ENCODE measurements at places on chromosomes 1 and 21.

- DNase-seq = no peak
These were observed 15.3 kb downstream of the AGPAT3 start for GRCh38 chr21:43880111-43880985.

DNA sequence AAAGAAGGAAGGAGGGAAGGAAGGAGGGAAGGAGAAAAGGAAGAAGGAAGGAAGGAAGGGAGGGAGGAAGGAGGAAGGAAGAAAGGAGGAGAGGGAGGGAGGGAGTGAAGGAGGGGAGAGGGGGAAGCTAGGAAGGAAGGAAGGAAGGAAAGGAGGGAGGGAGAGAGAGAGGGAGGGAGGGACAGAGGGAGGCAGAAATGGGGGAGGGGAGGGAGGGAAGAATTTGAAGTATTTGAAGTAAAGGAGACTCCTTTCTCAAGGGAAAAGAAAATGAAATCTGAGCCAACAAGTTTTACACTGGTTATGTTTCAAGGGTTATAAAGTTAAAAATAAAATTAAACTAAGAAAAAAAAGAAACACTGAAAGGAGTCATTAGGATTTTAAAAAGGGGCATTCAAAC, 431.4 kb downstream of the BRINP3 start:
- DNase-seq = no peak

DNA sequence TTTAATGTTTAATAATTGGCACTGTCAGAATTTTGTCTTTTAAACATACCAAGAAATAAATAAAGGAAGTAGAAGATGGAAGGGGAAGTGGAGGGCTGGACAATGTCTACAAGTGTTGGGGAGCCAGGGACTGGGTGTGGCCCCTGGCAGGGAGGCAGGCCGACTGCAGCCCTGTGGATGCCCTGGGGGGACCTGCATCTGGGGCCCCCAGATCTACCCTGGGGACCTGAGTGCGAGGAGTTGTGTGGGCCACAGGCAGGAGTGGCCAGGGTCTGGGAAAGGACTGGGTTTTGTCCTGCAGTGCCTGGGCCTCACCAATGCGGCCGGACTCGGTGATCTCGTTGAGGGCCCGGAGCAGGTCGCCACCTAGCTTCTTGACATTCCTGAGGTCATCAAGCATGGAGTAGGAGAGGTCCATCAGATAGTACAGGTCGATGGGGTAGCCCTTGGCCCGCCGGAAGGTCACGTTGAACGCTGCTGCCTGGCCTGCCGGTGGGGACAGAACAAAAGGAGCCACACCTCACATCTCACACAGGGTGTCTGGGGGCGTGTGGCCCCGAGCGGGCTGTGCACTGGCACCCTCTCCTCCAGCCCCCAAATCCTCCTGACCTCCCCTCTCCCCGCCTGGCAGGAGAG, 17.5 kb downstream of the ITGB2 start:
- DNase-seq = no peak

DNA sequence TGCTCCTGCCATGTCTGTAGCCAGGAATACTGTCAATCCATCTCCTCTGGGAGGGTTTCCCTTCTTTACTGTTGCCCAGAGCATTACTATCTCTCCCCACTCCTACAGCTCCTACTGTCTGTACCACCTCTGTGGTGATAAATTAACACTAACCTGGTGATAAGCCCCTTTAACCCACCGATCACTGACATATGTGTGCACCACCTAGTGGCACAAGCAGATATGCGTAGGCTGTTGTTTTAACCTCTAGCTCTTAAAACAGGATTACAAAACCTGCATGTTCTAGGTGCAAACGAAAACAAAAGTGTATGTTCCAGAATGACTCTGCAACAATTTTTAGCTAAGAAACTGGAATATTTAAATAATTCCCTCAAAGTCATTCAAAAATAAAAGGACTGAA, 93.9 kb upstream of the BEND5 start:
- no peak for DNase-seq

DNA sequence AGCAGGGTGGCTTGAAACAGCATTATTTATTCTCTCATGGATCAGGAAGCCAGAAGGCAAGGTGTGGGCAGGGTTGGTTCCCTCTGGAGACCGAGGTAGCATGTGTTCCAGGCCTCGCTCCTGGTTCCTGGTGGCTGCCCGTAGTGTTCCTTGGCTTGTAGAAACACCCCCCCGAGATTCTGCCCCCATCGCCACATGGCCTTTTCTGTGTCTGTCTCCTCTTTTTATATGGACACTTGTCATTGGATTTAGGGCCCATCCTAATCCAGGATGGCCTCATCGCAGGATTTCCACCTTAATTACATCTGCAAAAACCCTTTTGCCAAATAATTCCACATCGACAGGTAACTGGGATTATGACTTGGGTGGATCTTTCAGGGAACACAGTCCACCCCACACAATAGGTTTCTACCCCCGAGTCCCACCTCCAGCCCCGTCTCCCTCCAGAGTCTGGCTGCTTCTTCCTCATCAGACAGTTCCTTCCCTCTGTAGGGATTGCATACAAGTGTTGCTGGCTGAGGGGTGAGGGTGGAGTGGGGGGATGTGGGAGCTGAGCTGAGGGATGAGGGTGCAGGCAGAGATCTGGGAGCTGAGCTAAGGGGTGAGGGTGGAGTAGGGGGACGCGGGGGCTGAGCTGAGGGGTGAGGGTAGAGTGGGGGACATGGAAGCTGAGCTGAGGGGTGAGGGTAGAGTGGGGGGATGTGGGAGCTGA, 12.3 kb upstream of the NPHP4 start:
- DNase-seq = no peak

All from HS-5 (cell line).